ENCODE measurements at places on chromosomes 16 and 17.
A peak's percentile ranks its signal among the peaks of the same experiment; 100 is the strongest.

DNA sequence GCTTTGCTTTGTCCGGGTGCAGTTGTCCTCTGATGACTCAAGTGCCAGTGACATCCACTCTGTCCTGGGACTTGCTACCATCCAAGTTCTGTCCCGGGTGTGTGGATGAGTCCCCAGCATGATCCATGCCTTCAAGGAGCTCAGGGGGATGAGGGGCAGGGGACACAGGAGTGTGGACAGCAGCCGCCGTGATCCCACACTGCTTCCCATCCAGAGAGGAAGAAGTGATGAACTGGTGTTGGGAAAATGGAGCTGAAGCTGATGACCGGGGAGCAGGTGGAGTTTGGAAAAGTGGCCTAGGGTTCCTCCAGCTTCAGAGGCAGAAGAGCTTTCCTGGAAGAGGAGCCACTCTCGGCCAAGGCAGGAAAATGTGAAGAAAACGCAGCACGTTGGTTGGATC is 249.6 kb upstream of the TNRC6C start:
- DNase-seq: no peak

DNA sequence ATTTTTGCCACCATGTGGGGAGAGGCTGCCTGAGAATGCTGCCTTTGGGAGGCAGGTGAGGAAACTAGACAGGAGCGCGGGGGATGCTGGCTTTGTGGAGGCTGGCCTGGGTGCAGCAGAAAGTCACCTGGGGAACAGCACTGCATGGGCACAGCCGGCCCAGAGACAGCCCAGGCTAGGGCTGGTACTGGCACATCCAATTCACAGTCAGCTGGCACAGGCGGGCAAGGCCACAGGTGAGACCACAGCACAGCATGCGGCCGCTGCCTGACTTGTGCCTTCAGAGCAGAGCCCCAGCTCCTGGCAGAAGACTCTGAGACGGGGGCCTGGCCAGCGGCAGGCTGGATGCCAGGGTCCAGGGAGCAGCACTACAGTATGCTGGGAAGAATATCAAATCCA is 16.6 kb upstream of the PITPNM3 start:
- DNase-seq: no peak

GRCh38 chr16:77838597-77839255 is 50.4 kb downstream of the VAT1L start:
- no peak for DNase-seq

- DNase-seq: no peak
Measured at GRCh38 chr17:19311421-19312215, 50.9 kb downstream of the B9D1 start.

- DNase-seq: no peak
Measured at GRCh38 chr17:27338536-27338985, 44.6 kb downstream of the WSB1 start.

GRCh38 chr16:87733190-87733589 is 32.6 kb downstream of the KLHDC4 start:
- no peak for DNase-seq

DNA sequence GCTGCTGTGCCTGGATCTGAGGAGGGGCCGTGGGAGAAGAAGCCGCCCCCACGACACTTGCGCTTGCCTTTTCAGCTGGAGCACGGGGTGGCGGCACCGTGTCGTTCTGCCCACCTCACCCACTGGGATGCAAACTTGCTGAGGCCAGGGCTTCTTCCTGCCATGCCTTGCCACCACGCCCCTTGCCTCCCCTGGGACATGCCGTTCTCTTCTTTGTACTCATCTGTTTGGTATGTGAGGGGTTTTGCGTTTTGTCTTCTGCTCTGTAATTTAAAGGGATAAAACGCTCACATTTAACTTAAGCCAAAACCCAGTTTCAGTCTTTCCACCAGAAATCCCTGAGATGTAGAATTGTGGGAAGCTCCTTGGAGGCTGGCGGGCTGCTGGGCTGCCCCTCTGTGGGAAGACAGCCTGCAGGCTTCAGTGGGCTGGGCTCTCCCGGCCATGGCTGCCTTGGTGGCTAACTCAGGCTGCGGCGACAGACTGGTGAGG is 180.2 kb downstream of the RPTOR start:
- DNase-seq: no peak

DNA sequence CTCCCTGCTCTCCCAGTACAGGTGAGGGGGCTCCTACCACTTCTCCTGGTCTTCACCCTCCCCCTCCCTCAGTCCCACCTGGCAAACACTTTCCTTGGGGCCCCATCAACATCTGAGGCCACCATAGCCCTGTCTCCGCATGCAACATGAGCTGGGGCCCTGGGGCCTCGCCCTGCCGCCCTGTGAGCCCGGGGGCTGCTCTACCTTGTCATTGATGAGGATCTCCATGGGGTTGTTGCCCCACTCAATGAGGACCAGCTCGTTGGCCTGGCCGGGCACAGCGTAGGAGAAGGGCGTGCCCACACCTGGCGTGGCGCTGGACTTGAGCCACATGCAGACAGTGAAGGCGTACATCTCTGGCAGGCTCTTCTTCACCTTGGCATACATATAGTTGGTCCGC is 3.4 kb downstream of the NPTX1 start:
- no peak for DNase-seq

DNA sequence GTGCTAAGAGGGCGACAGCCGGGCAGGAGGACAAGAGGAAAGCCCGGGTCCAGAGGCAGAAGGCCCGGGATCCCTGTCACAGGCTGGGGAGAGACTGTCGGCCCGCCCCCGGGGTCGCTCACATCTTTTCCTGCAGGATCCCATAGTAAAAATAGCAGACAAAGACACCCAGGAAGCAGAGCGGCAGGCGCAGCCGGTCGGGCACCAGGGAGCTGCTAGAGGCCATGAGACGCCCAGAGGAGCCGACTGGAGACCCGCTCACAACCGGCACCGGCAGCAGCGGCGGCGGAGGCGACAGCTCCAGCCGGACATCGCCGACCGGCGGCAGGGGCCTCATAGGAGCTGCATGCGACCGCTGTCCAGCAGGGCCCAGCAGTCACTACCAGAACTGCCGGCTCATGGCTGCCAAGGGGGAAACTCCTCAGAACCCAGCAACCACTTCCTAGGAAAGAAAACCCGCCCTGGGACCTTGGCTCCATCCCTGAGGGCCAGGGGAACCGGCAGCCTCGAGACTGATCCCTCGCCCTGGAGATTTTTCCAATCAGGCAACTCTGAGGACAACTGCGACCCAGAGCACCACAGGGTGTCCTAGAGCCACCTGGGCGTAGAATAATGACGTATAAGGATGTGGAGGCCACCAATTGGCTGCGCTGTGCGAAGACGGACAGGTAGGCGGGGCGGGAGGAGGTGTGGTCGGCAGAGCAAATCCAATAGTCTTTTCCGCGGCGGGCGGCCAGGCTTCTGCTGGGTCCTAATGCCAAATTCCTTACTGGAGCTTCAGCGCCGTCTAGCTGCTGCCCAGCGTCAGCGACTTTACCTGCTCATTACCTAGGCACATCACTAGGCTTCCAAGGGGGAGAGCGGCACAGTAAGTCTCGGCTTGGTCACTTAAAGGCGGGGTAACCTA is at the start of gene SLC35B1:
TSS of gene SLC35B1 (minus strand) at position 357 of the 907 bp plus-strand sequence. CDS start at position 226, 131 bp downstream.
- DNase-seq: peak; percentile 99

GRCh38 chr17:66547151-66547865 is 244.9 kb downstream of the PRKCA start:
- no peak for DNase-seq

GRCh38 chr17:12673788-12674187 is 8.1 kb downstream of the MYOCD start:
- DNase-seq: no peak

GRCh38 chr16:79542237-79542774 is 58.2 kb downstream of the MAF start:
- DNase-seq: no peak

DNA sequence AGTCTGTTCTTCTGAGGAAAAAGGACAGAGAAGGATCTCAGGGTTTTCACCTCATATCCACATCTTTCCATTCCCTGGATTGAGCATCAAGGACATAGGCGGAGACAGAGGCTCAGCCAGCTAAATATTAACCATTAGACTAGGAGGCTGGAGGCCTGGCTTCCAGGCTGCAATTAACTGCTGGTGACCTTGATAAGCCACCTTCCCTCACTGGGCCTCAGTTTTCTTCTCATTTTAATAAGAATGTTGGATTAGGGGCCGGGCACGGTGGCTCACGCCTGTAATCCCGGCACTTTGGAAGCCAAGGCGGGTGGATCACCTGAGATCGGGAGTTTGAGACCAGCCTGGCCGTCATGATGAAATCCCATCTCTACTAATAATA is 25.6 kb upstream of the CNOT1 start:
- no peak for DNase-seq

DNA sequence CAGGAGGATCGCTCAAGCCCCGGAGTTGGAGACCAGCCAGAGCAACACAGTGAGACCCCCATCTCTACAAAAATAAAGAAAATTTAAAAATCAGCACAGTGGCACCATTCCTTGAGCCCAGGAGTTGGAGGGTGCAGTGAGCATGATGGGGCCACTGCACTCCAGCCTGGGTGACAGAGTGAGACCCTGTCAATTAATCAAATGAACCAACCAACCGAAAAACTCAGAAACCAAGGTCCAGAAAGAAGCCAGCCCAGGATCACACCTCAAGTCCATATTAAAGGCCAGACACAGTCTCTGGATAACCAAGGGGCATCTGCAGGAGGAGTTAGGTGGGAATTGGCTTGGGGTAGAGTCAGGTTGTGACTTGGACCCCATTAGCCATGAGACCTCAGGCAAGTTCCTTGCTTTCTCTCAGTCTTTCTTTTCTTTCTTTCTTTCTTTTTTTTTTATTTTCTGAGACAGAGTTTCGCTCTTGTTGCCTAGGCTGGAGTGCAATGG is 2.4 kb downstream of the HSD17B1 start:
- no peak for DNase-seq

DNA sequence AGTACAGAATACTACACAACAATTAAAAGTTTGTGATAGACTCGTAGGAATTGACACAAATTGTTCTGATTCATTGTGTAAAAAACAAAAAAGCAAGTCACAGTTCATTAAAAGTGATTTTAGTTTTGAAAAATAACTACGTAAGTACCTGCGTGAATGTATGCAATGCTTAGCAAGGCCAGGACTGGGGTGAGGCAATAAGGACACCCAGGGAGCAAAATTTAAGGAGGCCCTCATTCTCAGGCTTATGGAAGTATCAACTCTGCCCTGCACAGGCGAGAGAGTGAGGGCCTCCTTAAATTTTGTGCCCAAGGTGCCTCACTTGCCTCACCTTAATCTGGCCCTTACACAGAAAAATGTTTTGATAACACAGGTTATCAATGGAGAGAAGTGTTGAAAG is 31.4 kb downstream of the NOG start:
- DNase-seq: no peak

DNA sequence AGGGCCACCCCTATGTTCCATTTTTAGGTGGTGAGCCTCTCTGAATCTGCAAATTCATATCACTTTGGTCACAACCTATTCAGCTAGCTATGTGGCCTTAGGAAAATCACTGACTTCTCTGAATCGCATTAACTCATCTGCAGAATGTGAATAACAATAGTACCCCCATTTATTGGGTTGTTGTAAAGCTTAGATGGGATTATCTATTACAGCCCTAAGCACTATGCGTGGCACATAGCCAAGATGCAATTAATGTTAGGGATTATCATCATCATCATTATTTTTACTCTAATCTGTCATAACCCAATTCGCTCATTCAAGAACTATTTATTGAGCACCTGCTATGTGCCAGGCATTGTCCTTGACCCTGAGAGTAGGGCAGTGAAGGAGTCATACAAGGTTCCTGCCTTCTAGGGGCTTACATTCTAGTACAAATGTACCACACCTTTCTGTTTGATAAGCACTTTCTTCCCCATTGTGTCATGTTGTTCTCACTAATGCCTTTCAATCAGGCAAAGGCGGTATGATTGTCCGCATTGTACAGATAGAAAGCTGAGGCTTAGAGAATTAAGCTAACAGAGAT is 38.5 kb downstream of the CHD9 start:
- DNase-seq: no peak

DNA sequence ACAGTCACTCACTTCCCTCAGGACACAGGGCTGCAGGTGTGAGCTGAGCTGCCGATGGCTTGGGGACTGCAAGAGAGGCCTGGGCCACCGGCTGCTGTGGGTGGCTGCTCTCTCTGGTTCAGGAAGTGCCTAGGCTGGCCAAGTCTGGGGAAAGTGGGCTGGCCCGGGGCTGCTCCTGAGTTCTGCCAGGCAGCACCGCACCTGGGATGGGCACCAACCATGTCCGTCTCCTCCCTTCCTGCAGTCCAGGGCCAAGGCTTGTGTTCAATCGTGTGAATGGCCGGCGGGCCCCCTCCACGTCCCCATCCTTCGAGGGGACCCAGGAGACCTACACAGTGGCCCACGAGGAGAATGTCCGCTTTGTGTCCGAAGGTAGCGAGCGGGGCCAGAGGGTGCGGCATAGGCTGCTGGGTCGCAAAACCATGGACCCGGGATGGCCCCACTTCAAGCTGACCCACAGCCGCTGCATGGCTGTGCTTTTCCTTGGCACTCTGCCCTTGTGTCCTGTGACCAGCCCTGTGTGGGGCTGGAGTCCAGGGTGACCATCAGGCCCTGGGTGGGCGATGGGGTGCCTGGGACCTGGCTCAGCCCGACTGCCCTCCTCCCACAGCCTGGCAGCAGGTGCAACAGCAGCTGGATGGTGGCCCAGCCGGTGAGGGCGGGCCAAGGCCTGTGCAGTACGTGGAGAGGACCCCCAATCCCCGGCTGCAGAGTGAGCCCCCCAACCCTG is 1.8 kb upstream of the WDR90 start:
- DNase-seq: no peak

GRCh38 chr17:2064147-2064489 is 9.2 kb downstream of the HIC1 start:
- no peak for DNase-seq

DNA sequence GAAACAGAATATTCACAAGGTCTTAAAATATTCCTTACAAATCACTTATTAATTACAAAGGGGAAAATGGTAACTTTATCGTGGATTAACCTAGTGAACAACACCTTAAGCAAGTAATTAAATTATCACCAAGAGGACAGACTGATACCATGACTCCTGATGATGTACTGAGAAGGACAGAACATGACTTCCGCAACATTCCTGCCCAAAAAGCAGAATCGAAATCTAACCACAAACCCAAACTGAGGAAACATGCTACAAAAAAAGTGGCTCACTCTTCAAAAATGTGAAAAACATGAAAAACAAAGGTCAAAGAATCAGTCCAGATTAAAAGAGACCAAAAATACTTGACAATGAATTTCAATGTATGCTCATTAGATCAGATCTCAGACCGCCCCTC is 151.5 kb downstream of the AATF start:
- DNase-seq: no peak

DNA sequence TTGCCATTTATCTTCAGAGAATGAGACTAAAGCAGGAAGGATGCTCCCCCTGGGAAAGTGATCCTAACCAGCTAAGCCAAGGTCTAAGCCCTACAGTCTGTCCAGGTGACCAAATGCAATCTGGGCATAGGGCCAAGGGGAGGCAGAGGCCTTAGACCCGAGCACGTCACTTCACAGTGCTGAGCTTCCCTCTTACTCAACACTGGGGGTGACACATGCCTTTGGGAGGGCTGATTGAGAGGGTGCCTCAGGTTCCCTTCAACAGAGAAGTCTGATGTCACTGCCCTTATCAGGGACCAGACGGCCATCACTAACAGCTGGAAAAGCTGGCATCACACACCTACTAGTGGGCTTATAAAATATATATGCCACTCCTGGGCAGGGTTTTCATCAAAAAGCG is 4.0 kb downstream of the CIAO2B start:
- DNase-seq: no peak

- DNase-seq: no peak
Measured at GRCh38 chr16:50099957-50100648, 34.3 kb downstream of the HEATR3 start.

- no peak for DNase-seq
Measured at GRCh38 chr16:84913315-84913714, 93.5 kb downstream of the CRISPLD2 start.

- DNase-seq: no peak
Measured at GRCh38 chr17:50935221-50935995, 69.3 kb upstream of the TOB1 start.
